CD8-positive, alpha-beta memory T cell (primary cell): ENCODE measurements at places on chromosomes 6 and 20.

DNA sequence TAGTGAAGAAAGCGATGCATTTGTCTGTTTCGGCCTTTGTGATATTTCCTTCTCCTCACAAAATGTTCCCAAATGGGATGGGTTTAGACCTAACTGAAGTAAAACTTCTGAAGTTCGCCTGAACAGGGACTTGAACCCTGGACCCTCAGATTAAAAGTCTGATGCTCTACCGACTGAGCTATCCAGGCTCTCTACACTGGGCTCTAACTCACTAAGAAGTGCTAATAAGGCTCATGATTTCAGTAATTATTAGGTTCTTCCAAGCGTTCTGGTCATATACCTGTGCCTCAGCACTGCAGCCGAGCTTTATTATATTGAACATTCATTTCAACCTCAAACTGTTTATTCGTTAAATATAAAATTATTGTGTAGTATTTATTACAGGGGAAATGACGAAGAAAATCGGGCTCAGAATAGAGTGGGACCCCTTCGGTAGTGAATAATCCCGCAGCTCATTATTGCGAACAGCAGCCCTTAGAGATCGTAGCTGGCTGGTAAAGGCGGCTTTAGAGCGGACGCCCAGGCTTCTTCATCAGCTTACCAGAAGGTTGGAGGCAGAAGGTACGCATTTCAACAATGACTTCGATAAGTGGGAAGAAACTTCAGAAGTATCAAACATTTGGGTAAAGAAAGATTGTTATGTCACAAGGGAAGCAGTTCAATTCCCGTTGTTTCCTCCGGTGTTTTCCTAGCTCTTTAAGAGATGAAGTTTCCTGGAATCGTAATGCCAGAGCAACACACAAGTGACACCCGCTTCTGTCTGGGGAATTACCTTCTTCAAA lies 119.0 kb upstream of the ZNF184 start:
- peak overlapping the region; percentile 35 for H3K27ac ChIP-seq
- no peaks in the 10 kb centered on the region for H3K36me3 ChIP-seq
- DNase-seq: no peak
- no peak overlapping the region for H3K4me3 ChIP-seq
- H3K4me1 ChIP-seq: peaks cover 9% of the 10 kb centered on the region

DNA sequence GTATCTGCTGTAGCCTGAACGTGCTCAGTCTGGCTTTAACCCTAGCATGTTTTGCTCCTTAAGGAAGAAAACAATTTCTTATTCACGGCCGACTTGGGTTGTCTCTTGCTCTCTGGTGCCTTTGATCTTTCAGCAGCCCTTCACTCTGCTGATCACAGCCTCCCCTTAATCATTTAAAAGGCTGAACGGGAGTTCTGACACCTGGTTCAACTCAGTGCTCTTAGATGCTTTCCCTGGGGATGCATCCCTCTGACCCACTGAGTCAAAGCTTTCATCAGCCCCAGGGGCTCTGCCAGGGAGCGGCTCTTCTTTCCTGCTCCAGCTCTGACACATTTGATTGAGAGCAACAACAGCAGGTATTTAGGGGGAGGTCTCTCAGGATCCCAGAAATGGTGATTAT lies 79.0 kb upstream of the FYN start:
- no peaks in the 10 kb centered on the region for H3K27me3 ChIP-seq
- H3K4me1 ChIP-seq: no peaks in the 10 kb centered on the region
- H3K36me3 ChIP-seq: no peaks in the 10 kb centered on the region
- no peak overlapping the region for H3K27ac ChIP-seq

DNA sequence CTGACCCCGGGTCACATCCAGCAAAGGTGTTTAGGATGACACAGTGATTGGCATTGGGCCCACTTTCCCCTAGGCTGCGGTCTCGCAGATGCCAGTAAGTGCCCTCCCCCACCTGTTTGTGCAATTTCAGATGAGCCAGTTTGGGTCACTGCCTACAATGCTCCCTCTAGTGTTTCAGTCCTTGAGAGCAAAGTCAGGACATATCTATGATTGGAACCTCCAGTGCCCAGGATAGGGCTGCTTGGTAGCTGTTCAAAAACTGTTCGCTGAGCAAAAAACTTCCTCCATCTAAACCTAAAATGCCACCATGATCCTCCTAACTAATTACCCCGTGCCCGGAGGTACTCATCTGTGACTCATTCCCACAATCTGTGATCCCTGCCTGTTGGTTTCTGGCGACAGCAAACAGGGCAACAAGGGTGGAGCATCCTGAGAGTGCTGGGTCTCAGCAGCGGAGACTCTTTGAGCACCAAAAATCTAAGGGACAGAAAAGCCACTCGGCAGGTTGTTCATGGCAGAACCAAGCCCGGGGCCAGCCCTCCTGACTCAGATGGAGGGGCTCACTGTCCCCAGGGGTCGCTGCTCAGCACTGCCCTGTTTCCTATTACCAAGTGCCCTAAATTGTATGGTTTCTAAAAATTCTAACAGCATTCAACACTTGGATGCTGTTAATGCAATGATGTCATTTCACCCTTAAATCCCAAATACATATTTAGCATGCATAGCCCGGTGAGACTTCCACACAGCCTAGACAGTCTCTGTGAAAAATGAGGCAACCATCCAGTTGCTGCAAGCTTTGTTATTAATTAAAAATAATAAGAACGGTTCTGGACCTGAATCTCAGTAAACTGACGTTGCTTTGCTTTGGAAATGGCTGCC lies 5.0 kb downstream of the VSX1 start:
- no peak overlapping the region for H3K27ac ChIP-seq
- peaks cover 28% of the 10 kb centered on the region for H3K27me3 ChIP-seq
- no peaks in the 10 kb centered on the region for H3K36me3 ChIP-seq
- H3K4me1 ChIP-seq: no peaks in the 10 kb centered on the region
- DNase-seq: no peak
- no peak overlapping the region for H3K4me3 ChIP-seq

- no peak overlapping the region for H3K4me3 ChIP-seq
- peaks cover 20% of the 10 kb centered on the region for H3K4me1 ChIP-seq
- DNase-seq: no peak
- H3K36me3 ChIP-seq: no peaks in the 10 kb centered on the region
- no peaks in the 10 kb centered on the region for H3K27me3 ChIP-seq
Measured at GRCh38 chr6:41025966-41026530, 13.0 kb downstream of the UNC5CL start.

DNA sequence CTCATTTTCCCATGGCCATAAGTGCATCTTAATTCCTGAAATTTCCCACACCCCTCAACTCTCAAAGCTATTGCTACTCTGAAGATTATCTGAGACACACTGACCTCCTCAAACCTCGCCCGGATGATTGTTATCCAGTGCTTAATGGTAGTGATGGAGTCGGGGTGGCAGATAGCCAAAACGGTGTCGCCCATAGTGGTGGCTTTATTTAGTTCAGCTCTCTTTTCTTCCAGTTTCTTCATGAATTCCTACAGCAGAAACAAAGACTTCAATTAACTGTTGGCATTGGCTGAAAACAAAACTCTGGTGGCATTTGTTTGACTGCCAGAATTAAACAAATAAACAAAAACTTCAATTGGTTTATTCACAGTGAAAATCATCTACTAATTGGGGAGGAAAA lies 165.4 kb downstream of the DST start:
- no peak overlapping the region for H3K27ac ChIP-seq
- H3K4me1 ChIP-seq: no peaks in the 10 kb centered on the region
- no peak overlapping the region for H3K4me3 ChIP-seq
- H3K36me3 ChIP-seq: no peaks in the 10 kb centered on the region
- no peaks in the 10 kb centered on the region for H3K27me3 ChIP-seq

GRCh38 chr20:21388566-21388965 lies 8.8 kb downstream of the NKX2-4 start:
- H3K4me3 ChIP-seq: no peak overlapping the region
- H3K27ac ChIP-seq: no peak overlapping the region

DNA sequence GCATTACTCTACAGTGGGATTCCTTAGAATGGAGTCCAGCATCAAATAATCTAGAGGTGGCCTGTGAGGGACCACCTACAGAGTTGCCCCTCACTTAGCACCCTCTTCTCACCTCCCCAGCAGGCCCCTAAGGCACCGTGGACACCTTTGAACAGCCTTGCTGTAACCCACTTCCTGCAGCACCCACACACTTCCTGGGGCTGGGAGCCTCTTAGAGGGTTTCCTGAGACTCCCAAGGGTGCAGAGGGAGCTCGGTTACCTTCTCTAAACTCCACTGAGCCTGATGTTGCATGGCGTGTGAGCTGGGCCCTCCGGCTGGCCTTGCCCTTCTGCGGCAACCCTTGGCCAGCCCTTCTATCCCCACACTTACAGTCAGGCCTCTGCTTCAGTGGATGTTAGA lies 7.3 kb upstream of the SIRPG start:
- H3K36me3 ChIP-seq: no peaks in the 10 kb centered on the region
- H3K4me1 ChIP-seq: peaks cover 78% of the 10 kb centered on the region
- no peak overlapping the region for H3K27ac ChIP-seq

- H3K4me3 ChIP-seq: no peak overlapping the region
- DNase-seq: no peak
- H3K27me3 ChIP-seq: no peaks in the 10 kb centered on the region
Measured at GRCh38 chr20:16865406-16865805, 117.2 kb downstream of the OTOR start.

GRCh38 chr6:121816906-121817540 lies 381.6 kb downstream of the GJA1 start:
- no peak for DNase-seq
- no peak overlapping the region for H3K27ac ChIP-seq
- no peak overlapping the region for H3K4me3 ChIP-seq
- H3K4me1 ChIP-seq: no peaks in the 10 kb centered on the region
- no peaks in the 10 kb centered on the region for H3K36me3 ChIP-seq

GRCh38 chr20:20733943-20734342 lies 21.5 kb upstream of the RALGAPA2 start:
- H3K27me3 ChIP-seq: no peaks in the 10 kb centered on the region
- H3K27ac ChIP-seq: no peak overlapping the region
- H3K36me3 ChIP-seq: no peaks in the 10 kb centered on the region
- no peak for DNase-seq

GRCh38 chr20:11698124-11698523 lies 219.6 kb upstream of the BTBD3 start:
- H3K4me3 ChIP-seq: no peak overlapping the region
- H3K4me1 ChIP-seq: no peaks in the 10 kb centered on the region
- H3K27ac ChIP-seq: no peak overlapping the region
- no peak for DNase-seq
- no peaks in the 10 kb centered on the region for H3K27me3 ChIP-seq
- no peaks in the 10 kb centered on the region for H3K36me3 ChIP-seq

- DNase-seq: no peak
- H3K4me3 ChIP-seq: no peak overlapping the region
- H3K4me1 ChIP-seq: no peaks in the 10 kb centered on the region
- no peak overlapping the region for H3K27ac ChIP-seq
- H3K27me3 ChIP-seq: no peaks in the 10 kb centered on the region
Measured at GRCh38 chr6:102154176-102154575, 760.7 kb downstream of the GRIK2 start.

DNA sequence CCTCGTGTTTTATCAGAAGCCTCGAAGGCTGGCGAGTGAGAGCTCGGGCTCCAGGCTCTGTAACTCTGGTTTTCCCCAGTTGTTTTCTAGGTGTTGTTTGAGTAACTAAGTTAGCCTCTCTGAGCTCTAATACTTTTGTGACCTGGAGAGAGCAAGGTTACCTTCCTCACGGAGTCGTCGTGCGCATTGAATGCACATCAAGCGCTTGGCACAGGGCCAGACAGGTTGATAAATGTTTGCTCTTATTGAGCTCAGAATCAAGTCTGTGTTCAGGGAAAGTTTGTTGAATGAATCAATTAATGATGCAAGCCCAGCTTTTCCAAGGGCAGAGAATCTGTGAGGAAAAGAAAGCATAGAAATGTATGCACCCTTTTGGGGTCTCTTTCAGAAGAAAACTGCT lies 33.5 kb downstream of the EDN3 start:
- no peak overlapping the region for H3K27ac ChIP-seq
- H3K4me3 ChIP-seq: no peak overlapping the region
- DNase-seq: no peak
- no peaks in the 10 kb centered on the region for H3K4me1 ChIP-seq

- H3K27me3 ChIP-seq: no peaks in the 10 kb centered on the region
- no peaks in the 10 kb centered on the region for H3K36me3 ChIP-seq
- no peak overlapping the region for H3K4me3 ChIP-seq
- DNase-seq: no peak
Measured at GRCh38 chr6:144665932-144666450, 380.9 kb downstream of the UTRN start.

DNA sequence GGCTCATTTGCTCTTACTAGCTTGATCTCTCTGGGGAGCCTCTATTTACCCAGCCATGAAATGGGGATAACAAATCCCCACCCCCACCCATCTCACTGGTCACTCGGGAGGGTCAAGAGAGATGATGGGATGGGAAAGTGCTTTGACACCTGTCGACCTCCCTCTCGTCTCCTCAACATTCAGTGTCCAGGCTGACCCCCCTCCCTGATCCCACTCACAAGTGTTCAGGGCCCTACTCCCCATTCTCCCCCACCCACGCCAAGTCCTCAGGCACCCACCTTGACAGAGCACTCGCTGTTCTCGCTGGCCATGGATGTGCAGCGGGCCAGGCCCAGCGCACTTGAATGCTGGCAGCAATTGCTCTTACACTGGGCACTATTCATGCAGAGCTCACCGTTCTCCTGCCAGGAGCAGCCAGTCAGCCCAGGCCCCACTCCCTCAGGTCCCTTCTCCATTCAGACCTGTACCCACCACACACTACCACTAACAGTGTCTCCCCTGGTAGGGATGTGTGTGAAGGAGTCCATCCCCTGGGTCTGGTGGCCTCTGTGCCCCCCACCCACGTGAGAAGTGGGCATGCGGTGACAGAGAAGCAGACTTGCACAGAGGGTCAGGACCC lies 1.6 kb downstream of the CLPS start:
- peaks cover 11% of the 10 kb centered on the region for H3K27me3 ChIP-seq
- no peaks in the 10 kb centered on the region for H3K4me1 ChIP-seq
- no peak overlapping the region for H3K4me3 ChIP-seq
- no peak overlapping the region for H3K27ac ChIP-seq
- no peaks in the 10 kb centered on the region for H3K36me3 ChIP-seq

GRCh38 chr6:56231827-56232226 lies 15.6 kb downstream of the COL21A1 start:
- H3K4me3 ChIP-seq: no peak overlapping the region
- no peak overlapping the region for H3K27ac ChIP-seq
- no peaks in the 10 kb centered on the region for H3K27me3 ChIP-seq
- H3K36me3 ChIP-seq: no peaks in the 10 kb centered on the region
- H3K4me1 ChIP-seq: no peaks in the 10 kb centered on the region

GRCh38 chr6:7047966-7048365 lies 59.8 kb upstream of the RREB1 start:
- H3K27ac ChIP-seq: peak overlapping the region; percentile 12
- H3K4me1 ChIP-seq: peaks cover 5% of the 10 kb centered on the region
- H3K36me3 ChIP-seq: no peaks in the 10 kb centered on the region
- H3K27me3 ChIP-seq: no peaks in the 10 kb centered on the region

- H3K36me3 ChIP-seq: no peaks in the 10 kb centered on the region
- no peak overlapping the region for H3K4me3 ChIP-seq
- H3K4me1 ChIP-seq: no peaks in the 10 kb centered on the region
- H3K27ac ChIP-seq: no peak overlapping the region
- no peaks in the 10 kb centered on the region for H3K27me3 ChIP-seq
Measured at GRCh38 chr6:148905901-148906300, 159.1 kb downstream of the UST start.
